Stimulated activated CD4-positive, alpha-beta T cell treated with anti-CD3 and anti-CD28 coated beads, Interleukin-1b, Interleukin-23, amount 100 ng/mL, for 1 hour (primary cell): ENCODE measurements at places on chromosomes 4 and X.

DNA sequence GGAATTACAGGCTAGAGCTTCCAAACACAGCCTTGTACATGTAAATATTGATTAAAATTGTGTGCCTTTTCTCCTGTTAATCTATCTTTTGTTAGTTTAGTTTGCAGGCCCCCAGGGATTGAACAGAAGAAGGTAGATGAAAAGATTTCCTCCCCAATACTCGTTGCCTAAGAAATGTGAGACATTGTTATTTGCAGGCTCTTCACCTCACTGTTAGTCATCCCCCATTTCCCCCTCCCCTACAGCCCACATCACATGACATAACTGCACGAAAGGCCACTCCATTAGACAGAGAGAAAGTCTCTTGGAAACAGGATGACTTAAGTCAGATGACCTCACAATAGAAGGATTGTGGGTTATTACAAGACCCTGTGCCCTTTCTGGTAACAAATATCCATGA is 13.3 kb upstream of the MID1 start:
- DNase-seq: no peak

GRCh38 chr4:53705151-53705764 is 114.0 kb upstream of the LNX1 start:
- DNase-seq: no peak

DNA sequence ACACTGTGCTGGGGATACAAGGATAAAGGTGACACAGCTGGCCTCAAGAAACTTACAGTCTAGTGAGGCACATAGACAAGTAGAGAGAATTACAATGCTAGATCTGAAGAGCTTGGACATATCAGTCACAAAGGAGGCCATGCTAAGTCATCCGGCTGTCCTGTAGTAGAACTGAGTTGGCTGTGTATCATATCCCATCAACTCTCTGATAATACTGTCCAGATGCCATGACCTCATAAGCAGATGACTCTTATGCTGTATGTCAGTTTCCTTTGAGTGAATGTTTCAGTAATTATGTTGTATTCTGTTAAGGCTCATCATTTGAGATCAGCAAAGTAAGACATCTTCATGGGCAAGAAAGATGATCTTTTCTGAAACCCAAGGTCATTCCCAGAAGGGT is 442.9 kb downstream of the MID1IP1 start:
- DNase-seq: no peak

GRCh38 chr4:7232061-7232650 is 39.8 kb downstream of the SORCS2 start:
- DNase-seq: no peak
